ENCODE measurements at places on chromosomes 7 and 10.

DNA sequence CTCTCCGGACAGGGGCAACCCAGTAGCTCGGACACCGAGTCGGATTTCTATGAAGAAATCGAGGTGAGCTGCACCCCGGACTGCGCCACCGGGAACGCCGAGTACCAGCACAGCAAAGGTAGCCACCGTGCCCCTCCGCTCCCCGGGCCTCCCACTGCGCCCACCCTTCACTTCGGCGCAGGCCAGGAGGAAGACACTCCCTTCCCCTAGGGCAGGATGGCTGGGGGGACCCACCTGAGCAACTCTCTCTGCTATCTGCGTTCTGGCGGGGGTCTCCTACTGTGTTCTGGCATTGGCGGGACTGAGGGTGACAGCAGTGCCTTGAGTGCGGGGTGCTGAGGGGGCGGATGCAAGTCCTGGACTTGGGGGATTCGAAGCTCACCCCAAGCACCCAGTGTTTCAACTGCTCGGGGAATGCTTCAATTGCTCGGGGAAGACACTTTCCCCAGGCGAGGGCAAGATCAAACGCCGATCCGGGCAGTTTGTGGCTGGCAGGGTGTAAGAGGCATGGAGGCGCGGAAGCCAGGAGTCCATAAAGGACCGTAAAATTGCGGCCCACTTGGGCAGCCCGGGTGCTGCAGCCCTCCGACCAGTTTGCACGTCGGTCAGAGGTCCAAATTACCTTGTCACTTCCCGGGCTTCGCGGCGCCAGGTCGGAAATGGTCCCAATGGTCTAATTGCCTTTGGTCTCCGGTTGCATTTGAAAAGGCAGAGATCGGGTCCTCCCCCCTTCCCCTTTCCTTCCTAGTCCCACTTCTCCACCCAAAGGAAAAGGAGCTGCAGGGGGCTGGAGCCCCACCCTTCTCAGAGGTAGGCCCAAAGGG, 950 bp downstream of the EVX1 start:
- peak; percentile 56 for DNase-seq

GRCh38 chr10:100364735-100365391, 17.8 kb downstream of the SCD start:
- DNase-seq = no peak

- DNase-seq = no peak
Observed at GRCh38 chr10:4352414-4352961, 473.5 kb upstream of the AKR1E2 start.

DNA sequence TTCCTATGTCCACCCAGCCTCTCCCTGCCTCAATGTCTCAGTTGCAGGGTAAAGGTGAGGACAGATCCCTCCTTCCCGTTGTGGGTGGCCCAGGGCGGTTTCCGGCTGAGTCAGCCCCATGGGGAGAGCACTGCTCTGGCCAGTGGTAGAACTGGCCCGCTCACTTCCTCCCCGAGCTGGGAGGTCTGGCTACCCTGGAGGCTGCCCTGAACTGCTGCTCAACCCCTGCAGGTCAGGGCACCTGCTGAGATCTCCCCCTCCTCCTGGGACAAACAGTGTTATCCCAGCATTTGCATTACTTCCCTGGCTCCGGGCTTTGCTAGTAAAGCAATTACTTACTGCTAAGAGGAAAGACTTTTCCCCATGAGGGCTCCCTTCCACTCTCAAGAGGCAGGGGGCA, 21.4 kb upstream of the IMPDH1 start:
- DNase-seq = no peak

DNA sequence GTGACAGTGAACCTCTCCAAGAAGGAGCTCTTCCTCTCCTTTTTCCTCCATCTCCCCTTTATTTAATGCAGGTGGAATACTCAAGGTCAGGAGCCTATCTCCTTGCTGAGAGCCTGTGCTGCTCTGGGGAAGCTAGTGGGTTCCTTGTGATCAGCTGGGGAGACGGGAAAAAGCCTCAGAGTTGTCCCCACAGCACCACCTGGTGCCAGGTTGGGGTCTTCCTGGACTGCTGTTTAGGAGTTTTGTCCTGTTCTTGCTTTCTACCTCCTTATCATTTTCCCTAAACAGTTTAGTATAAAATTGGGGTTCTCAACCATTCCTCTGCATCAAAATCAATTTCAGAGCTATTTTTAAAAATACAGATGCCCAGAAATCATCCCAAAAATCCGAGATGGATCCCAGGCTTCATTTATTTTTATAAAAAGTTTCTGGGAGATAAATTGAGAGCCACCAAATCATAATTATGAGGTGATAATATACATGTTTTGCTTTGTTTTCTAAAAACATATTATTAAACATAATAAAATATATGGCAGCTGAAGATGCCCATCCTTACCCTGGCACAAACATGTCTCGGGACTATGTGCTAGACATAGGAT, 44.3 kb downstream of the MACC1 start:
- DNase-seq = no peak

- DNase-seq = no peak
Observed at GRCh38 chr10:44206127-44206818, 178.6 kb downstream of the CXCL12 start.
